Activated CD4-positive, alpha-beta memory T cell treated with anti-CD3 and anti-CD28 coated beads for 36 hours (primary cell): ENCODE measurements at places on chromosomes 4 and X.

DNA sequence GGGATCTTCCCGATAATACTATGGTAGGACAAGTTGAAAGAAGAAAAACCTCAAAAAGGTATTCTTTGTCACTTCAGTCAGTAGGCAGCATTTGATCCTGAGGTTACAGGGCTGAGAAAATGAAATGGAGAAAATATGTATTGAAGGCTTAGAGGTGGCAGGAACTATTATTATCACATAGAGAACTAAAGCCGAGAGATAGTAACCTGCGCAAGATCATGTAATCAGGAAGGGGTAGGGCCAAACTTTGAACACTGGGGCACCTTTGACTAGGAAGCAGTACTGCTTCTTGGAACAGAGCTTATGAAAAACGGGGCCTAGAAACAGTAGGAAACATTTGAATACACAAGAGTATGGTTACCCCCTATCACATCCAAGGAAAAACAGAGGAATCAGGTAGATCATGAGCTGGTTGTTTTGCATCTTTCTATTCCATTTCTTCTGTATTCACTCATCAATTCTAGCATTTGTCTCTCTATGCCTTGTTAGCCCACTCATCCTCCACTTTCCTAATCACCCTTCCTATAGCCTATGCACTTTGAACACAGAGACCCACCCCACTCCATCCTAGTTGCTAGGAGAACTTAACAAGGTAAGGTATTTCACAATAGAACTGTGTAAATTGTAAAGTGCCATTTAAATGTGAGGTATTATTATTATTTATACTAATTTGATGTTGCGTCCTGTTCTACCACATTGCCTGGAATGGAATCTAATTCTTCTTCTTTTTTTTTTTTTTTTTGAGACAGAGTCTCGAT is 34.6 kb upstream of the SLC9A7 start:
- DNase-seq: no peak

GRCh38 chr4:4641254-4641653 is 99.4 kb upstream of the STX18 start:
- no peak for DNase-seq

DNA sequence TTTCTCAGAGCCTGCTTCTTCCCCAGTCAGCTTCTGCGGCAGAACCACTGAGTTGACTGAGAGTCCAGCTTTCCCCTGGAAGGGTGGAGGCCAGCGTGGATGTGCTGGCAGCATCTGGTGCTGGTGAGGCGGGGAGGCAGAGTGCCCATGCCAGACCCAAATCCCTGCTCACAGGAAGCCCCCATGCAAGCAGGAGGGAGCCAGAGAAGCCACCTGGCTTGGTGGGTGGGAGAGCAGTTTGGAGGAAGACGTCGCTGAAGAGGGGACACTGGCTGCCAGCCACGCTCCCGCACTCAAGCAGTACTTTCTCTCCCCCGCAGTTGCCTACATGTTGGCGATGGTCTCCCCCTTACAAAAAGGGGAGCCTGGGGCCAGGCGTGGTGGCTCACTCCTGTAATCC is 6.0 kb downstream of the PDZD4 start:
- DNase-seq: no peak

- DNase-seq: no peak
These were observed 20.1 kb downstream of the HTT-AS start for GRCh38 chr4:3054169-3054759.

DNA sequence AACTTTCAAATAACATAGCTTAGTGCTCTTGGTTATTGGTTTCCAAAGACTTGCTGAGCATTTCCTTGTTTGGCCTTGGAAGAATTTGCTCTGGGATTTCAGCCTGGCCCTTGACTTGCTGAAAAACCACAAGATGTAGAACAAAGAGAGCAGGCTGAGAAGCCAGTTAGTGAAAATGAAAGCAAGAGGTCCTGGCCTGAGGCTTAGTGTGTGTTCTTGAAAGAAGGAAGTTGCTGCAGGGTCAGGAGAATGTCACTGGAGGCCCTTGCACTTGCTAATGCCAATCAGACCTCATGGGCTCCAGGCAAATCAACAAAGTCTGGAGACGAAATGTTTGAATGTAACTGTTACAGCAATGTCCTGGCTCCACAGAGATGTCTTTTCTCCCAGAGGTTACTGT is 79.4 kb downstream of the SYNPO2 start:
- peak; percentile 11 for DNase-seq

DNA sequence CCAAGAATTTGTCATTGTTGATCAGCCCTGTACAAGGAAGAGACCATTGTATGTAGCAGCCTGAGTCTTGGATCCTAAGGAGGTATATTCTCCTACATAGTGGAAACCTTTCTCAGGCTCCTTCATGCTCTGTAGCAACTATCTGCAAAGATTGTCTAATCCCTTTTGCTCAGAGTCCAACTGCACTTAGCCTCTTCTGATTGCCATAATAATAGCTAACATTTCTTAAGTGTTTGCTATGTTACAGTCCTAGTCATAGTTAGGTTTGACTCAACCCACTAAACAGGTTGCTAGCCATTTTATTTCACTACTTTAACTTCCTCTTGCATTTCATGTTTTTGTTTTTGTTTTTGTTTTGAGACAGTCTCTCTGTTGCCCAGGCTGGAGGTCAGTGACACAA is 50.8 kb upstream of the SLC16A2 start:
- DNase-seq: no peak

GRCh38 chr4:1011666-1012033 is 224 bp downstream of the FGFRL1 start:
- DNase-seq: no peak

GRCh38 chr4:118848242-118848641 is 12.3 kb upstream of the SEC24D start:
- DNase-seq: no peak

DNA sequence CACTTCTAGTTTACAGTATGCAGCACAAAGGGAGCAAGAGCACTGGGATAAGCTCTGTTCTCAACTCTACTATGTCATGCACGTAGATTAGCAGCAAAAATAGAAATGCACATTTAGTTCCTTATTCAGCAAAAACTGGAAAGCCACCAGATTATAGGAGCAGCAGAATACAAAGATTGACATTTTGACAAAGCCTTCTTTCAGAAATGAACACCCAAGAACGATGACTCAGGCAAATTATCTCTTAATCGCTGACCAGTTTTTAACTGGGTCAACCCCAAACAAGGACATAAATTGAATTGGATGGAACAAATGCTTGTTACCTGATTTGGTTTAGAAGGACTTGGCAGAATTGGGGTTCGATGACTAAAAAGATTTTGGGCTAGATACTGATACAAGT is 775.3 kb upstream of the HS3ST1 start:
- no peak for DNase-seq

GRCh38 chr4:158991534-158992155 is 111.2 kb upstream of the RAPGEF2 start:
- no peak for DNase-seq

DNA sequence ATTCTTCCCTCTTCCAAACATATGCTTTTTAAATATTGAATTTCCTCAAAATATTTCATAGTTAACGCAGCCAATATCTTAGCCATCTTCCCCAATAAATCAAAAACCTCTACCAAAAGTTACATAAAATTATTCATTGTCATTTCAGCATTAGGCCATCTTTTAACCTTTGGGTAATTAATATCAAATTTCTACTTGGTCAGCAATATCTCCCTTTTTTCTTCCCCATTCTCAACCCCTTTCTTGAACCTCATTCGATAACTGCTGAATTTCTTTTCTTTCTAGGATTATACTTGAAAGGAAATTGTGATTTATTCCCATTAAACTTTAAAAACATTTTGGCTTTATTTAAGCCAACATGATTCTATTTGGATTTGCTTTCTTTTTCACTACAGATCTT is 65.0 kb downstream of the RAP1GDS1 start:
- DNase-seq: no peak

GRCh38 chr4:6658597-6659075 is 18.2 kb downstream of the MRFAP1 start:
- DNase-seq: peak; percentile 63

DNA sequence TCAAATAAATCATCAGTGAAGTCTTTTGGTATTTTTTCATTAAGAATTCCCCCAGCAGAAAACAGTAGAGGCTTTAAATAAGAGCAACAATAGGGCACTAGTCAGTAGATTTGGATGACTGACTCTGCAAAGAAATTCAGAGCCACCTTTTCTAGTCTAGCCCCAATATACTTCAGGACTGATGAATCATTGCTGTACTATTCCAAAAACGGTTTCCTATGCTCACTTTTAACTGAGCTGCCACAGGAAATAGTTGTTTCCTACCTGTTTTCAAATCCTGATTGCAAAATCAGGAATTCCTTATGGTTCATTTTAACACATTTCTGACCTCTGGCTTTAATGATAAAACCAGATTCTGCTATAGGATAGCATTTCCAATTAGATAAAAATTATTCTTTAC is 171.6 kb downstream of the NR3C2 start:
- DNase-seq: no peak

- no peak for DNase-seq
These were observed 103.4 kb downstream of the PDE5A start for GRCh38 chr4:119525005-119525749.

DNA sequence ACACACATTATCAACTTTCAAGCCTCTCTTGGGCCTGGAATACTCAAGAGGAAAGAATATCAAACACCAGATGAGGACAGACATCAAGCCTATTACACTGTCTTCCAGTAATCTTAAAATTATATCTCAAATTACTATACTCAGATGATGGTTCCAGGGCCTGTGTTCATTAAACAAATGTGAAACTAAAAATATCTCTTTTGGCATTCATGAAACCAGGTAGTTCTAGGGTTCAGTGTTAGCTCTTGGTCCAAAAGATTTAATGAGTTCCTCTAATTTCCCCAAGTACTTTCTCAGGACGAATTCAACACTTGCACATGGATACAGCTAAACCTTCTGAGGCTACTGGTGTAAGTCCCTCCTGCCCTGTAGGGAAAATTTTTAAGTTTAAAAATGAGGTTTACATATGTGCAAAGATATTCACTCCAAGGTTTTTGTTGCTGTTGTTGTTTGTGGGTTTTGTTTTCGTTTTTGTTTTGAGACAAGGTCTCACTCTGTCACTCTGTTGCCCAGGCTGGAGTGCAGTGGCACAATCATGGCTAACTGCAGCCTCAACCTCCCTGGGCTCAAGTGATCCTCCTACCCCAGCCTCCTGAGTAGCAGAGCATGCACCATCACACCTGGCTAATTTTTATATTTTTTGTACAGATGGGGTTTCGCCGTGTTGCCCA is 79.4 kb downstream of the USP46 start:
- no peak for DNase-seq

DNA sequence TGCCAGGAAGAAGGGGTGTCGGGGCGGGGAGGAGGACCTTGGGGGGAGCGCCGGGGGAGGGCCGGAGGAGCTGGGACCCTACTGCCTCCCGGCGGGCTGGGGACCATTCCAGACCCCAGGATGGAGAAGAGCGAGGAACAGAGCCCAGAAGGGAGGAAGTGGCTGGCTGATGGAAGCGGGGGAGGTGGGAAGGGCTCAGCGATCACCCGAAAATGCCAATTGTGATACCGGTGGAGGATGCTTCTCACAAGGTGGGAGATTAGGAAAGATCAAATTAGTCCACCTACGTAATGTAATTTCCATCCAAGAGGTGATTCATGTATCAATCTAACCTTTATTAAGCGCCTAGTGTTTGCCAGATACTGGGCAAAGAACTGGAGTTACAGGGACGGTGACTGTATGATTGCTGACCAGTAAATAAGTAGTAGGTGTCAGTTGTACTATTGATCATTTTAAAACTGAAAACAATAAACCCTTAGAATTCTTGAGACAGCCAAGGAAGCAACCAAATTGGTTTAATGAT is 452 bp upstream of the RAI2 start:
- no peak for DNase-seq

DNA sequence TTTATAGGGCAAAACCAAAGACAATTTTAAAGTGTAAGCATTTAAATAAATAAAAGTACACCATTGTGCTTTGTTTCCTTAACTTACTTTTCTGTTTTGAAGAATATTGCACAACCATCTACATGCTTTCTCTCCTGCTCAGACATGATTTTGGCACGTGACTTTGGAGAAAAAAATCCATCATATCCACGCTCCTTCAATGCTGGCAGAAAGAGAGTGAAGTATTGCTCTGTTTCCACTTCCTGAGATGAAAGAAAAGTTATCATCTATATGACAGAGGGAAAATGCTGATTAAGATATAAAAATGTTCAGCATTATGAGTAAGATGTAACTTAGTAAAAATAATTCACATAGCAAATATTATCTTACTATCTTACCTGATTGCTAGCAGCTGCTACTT is 77.1 kb downstream of the CNOT6L start:
- DNase-seq: no peak

DNA sequence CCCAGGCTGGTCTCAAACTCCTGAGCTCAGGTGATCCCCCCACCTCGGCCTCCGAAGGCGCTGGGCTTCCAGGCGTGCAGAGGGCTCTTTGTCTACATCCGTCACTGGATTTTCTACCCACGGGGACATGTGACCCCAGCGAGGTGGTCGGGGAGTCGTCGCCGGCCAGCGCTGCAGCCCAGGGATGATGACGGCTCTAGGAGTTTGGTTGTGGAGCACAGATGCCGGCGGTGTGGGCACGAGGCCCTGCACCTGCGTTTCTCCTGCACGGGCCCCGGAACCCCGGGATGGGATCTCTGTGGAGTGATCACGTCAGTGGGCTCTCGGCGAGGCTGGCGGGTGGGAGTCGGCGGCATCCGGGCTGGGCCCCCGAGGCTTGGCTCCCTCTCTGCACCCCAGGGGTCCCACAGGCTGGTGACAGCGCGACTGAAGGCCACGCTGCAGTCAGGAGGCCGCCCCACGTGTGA is 9.1 kb upstream of the GTPBP6 start:
- no peak for DNase-seq

DNA sequence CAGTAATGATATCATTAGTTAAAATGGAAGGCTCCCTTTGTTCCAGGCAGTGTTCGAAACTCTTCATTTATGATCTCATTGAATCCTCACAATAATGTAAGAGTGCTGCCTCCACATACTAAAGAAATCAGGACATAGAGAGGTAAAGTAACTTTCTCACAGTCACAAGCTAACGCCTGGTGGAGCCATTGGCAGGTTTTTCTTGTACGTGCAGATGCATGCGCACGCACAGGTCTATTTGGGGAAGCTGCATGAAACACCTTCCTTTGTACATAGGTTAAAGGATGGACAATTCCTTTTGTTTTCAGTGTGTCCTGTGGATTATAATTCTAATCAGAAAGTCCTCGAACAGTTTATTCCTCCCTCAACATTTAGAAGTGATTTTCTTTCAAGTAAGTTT is 176.2 kb downstream of the RAPGEF2 start:
- no peak for DNase-seq

- DNase-seq: no peak
These were observed 28.8 kb upstream of the TRPC3 start for GRCh38 chr4:121980643-121981042.

- DNase-seq: no peak
These were observed 123.6 kb upstream of the MID1 start for GRCh38 chrX:10744007-10744406.
